ENCODE measurements at places on chromosomes 3 and 15.

GRCh38 chr15:98719137-98719740 lies 70.9 kb downstream of the IGF1R start:
- no peak for DNase-seq

DNA sequence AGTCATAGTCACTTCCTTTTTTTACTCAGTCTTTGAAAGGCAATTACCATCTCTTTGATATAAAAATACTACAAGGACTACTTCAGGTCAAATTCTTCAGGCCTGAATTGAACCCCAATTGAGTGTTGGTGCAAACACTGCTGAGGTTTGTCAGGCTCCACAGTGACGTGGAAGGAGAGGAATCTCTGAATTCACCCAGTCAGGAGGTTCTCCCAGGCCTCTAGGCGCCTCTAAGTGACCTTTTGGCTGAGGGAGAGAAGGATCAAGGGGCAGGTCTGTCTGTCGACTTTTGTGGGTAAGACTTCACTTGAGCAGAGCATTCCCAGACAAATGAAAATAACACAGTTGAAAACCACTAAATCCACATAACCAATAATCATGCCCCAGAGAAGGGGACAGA lies 227.6 kb upstream of the CHRNA7 start:
- DNase-seq: no peak

- no peak for DNase-seq
Measured at GRCh38 chr3:149872589-149872988, 59.6 kb downstream of the RNF13 start.

- DNase-seq: peak; percentile 79
Measured at GRCh38 chr15:25850154-25851111, 12.7 kb downstream of the ATP10A start.

- DNase-seq: no peak
Measured at GRCh38 chr3:24355806-24356205, 138.8 kb downstream of the THRB start.

GRCh38 chr3:81242871-81243270 lies 518.6 kb downstream of the GBE1 start:
- DNase-seq: peak; percentile 70

- no peak for DNase-seq
Measured at GRCh38 chr15:90064911-90065681, 37.2 kb downstream of the IDH2 start.

- DNase-seq: no peak
Measured at GRCh38 chr15:99010768-99011167, 3.2 kb upstream of the PGPEP1L start.

DNA sequence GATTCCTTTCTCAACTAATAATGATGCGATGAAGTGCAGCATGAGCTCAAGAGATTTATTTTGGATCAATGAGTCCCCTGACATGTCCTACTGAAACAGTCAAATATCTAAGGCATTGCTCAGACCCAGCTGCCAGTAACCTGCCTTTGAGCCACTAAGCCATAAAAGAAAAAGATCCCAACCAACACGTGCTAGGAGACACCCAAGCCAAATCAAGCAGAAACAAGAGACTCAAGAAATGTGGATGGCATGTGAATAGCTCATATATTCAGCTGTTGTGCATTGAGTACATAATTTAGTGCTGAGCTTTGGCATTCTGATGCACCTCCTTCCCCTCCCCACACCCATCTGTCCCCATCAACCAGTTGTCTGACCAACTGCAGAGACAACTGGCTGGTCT lies 29.2 kb downstream of the GJD2 start:
- DNase-seq: no peak

DNA sequence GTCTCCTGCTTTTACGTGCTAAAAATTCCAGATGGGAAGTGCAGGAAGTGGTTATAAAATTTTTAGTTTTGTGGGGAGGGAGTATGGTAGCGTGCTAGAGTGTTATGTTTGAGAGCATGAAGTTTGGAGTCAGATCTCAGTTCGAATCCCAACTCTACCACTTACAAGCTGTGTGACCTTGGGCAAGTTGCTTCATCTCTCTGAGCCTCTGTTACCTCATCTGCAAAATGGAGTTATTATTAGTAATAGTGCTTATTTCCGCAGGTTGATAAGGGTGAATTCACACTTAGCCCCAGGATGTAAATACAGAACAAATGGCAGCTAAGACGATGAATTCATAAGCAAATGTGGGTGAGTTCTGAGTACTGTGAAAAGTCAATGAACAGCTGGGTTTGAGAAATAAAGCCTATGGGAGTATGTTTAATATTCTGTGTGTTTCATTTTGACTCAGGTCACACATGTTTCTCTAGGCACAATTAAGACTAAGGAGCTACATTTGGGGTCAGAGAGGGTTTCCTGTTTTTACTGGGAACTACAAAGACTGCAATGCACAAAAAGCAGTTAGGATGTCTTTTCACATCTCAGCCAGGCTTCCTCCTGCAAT lies 73.1 kb upstream of the FEZF2 start:
- no peak for DNase-seq

DNA sequence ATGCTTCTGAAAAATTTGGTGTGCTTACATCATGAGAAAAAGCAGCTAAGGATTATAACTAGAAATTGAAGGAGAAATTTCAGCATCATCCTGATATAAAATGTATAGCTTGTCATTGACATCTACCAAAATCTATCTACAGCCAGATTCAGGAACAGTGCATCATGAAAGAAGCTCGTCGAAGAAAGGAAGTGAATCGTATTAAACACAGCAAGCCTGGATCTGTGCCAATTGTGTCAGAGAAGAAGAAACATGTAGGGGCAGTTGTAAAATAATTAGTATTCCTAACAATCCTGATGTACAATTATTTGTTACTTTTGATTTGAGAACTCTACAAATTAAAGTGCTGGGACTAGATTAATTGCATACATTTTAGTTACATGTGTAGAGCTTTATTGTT lies 37.2 kb downstream of the AP4E1 start:
- DNase-seq: peak; percentile 34

DNA sequence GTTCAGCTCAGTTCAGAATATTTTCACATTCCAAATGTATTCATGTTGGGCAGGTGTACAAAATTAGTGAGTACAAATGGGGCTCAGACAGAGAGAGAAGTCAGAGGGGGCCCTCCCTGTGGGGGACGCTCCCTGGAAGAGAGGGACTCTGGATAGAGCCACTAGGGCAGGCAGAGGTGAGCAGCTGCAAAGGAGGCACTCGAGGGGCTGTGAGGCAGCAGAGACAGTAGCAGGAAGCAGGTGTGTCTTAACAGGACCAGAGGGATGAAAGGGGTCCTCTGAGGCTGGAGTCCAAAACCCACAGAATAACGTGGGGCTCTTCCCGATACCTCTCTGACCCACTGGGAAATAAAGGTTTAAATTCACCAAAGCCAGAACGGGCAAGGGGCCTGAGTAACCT lies 127.1 kb downstream of the MEGF11 start:
- no peak for DNase-seq

DNA sequence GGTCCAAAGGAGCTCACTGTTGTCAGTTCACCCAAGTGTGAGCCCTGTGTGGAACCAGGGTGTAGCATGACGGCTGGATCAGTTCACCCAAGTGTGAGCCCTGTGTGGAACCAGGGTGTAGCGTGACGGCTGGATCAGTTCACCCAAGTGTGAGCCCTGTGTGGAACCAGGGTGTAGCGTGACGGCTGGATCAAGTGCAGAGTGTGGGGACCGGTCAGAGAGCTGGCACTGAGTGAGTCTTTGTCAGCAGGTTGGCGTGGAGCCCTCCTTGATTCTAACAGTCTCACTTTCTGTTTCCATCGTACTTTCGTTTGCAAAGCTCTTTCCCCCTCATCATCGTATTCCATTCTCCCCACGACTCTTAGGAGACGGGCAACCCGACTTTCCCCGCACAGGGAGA lies 57.9 kb upstream of the DLG1 start:
- DNase-seq: no peak

DNA sequence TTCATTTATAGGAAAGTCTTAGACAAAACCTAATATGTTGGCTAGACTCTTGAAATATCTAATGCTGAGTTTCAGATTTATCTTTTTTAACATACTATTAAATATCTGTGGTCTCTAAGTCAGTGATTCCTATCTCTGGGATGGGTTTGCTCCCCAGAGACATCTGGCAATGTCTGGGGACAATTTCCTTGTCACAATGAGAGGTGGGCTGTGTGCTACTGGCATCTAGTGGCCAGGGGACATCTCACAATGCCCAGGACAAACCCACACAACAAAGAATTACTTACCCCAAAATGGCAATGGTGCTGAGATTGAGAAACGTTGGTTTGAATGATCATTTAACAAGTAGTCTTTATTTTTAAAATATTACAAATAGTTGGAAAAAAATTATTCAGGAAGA lies 602.1 kb downstream of the MAGI1 start:
- peak; percentile 11 for DNase-seq

DNA sequence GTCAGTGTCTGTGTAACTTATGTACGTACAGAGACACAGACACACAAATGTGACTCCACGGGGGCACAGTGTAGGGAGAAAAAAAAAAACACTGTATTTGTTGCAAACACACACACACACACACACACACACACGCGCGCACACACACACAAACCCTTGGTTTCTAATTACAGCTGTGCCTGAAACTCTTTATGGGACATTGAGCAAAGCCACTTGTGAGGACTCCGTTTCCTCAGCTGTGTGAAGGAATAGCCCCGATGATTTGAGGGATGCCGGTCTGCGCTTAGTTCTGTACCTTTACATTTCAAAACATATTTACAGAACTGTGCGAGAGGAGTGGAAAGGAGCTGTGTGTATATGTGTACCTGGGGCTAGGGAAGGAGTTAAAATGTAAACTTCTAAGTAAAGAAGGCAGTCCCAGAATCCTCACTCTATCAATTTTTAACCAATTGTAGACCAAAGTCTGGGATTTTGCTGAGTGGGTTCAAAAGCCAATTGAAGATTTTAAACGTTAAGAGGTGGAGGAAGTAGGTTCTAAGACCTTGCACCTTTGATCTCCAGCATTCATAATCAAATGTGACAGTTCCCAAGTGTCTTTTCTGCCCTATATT lies 5.3 kb upstream of the BCL6 start:
- peak; percentile 48 for DNase-seq

DNA sequence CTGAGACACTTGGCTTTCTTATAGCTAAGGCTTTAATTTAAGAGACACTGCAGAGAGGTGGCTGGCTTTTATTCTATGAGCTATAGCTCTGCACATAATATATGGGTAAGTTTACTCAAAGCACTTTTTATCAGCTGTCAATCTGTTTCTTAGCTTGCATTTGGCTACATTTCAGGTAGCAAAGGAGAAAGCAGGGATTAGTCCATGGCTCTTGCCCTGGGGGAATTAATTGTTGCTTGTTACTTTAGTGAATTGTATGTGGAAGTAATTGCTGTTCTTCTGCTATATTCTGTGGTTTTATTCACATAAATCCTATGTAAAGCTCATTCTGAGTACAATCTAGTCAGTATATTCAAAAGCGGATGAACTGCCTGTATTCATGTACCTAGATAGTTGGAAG lies 14.4 kb upstream of the CCDC39 start:
- DNase-seq: no peak

- no peak for DNase-seq
Measured at GRCh38 chr15:32685576-32685975, 32.2 kb upstream of the GREM1 start.

- DNase-seq: no peak
Measured at GRCh38 chr3:63364910-63365309, 86.8 kb downstream of the SYNPR start.

- DNase-seq: no peak
Measured at GRCh38 chr3:66609660-66610561, 109.1 kb upstream of the LRIG1 start.

DNA sequence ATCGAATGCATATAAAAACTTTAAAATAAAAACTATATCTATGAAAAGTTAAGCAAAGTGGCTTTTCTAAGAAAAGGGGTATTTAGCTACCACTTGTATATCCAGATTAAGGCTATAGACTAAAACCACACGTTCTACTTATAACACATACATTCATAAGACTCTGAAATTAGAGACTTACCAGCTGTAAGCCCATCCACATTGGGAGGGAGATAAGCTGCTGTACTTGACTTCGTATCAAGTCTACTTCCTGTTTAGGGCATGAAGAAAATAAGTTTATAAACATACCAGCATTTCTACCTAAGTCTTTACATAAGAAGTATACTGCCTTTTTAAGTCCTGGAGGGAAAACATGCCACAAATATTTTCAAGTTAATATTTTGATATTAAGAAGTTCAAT lies 27.7 kb downstream of the AQR start:
- DNase-seq: no peak

DNA sequence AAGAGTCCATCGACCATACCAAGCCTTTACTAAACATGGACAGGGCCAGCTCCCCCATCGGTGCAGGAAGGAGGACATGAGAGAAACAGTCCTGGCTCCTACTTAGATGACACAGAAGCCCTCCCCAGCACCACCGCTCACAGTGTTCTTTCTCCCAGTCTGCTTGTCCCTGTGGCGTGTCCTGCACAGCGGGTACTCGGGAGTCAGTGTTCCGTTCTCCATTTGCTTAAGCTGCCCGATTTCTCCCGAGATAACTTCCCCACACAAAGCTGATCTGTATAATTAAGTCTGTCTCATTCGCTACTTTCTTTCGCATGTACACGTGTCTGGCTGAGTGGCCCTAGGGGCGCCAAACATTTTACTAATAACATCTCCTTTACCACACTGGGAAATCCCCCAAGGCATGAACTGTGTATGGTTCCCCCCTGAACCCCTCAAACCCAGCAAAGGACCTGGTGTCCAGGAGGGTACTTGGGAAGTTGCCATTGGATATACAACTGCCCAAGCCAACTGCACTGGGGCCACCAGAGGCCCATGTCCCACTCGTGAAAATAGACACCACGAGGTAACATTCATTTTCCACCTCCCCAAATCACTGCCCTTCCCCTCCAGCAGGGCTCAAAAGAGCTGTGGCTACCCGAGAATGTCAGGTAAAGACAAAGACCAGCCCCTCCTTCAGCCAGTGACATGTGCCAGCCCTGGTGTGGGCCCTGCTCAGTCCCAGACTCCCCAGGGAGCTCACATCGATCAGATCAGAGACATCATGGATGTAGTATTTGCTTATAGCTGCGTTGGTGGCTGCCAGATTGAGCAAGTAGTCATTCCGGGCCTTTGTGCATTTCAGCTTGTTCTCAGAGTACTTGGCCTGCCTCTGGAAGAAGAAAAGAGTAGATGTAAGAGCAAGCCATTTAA lies 96.5 kb upstream of the RAD18 start:
- no peak for DNase-seq

DNA sequence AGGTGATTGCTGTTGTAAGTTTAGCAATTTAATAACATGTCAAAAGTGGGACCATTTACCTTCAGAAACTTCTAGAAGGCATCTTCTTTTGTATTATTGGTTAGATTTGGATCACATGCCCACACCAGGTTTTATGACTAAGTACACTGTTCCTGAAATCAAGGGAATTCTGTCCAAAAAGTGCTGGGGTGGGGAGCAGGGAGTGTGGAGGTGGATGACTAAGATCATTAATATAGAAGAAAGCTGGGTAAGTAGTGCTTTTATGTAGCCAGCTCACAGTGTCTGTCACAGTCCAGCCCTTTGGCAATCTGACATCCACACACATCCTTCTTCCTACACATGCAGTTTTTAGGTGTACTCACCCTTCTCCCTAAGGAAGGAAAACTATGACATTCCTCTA lies 120.0 kb downstream of the TMCO5A start:
- peak; percentile 39 for DNase-seq

- no peak for DNase-seq
Measured at GRCh38 chr3:188853856-188854771, 317.7 kb upstream of the TPRG1 start.
